ENCODE measurements at places on chromosomes 1 and 21.

- DNase-seq = no peak
Observed at GRCh38 chr1:170284951-170285350, 139.2 kb downstream of the NTMT2 start.

- DNase-seq = no peak
Observed at GRCh38 chr1:219173434-219173757, 282 bp upstream of the LYPLAL1 start.

GRCh38 chr1:156705918-156706656 lies 704 bp upstream of the CRABP2 start:
- DNase-seq = peak; percentile 53

DNA sequence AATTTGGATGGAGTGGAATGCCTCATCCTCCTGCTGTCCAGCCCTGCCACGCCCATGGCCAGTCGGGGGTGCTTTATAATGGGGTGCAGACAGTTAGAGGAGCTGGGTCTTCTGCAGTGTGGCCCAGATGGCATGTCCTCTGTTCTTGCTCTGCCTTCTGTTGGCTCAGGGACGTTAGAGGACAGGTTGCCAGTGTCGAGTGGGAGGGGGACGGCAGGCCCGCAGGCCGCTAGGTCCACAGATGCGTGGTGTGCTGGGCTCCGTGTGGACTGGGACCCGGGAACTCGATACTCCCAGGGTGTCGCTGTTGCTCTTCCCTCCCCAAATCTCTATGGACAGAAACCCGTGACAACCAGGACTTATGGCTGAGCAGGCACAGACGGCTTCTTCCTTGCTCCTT lies 33.3 kb downstream of the SIM2 start:
- DNase-seq = no peak

GRCh38 chr1:7127322-7128075 lies 342.2 kb downstream of the CAMTA1 start:
- no peak for DNase-seq

DNA sequence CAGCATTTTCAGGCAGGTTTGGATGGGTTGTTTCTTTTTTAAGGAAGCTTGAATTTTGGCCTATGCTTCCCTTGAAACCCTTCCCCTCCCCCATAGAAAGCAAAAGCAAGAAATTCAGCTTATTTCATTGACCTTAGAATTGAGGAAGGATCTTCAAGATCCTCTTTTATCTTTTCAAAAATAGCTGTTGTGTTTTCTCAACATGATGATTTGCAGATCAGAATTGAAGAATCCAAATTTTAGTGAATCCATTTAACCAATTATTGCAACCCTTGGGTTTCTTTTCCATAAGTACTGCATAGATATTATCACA lies 73.7 kb downstream of the LRRC8C start:
- no peak for DNase-seq

GRCh38 chr1:66652556-66652955 lies 99.7 kb upstream of the DYNLT5 start:
- no peak for DNase-seq

DNA sequence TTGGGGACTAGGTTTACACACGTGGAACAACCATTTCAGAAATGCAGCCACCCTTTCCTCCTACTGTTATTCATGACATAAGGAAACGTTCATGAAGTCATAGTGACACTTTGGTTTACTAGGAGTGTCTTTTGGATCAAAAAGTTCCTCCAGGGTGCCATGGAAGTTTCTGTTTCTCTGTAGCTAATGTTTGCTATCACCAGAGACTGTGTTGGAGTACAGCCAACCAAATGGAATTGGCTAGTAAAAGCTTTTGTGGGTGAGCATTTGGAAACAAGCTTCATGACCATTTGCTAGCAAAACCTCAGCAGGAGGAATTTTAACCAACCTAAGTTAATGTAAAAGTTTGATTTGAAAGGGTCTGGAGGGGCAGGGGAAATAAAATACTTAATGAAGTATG lies 43.9 kb upstream of the ADGRL2 start:
- DNase-seq = no peak

DNA sequence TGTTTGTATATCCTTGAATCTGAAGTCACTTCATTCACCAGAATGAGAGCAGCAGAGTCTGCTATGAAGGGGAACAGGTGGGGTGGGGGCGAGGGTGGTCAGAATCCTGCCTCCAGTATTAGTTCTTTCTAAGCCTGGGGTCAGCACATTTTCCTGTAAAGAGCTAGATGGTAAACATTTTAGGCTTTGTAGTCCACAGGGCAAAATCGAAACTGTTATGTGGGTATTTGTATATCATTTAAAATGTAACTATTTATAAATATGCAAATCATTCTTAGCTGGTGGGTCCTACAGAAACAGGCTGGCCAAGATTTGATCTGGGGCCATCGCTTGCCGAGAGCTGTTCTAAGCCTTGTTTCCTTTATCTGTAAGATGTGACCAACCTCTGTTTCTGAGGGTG lies 96.0 kb downstream of the IGSF21 start:
- no peak for DNase-seq

- no peak for DNase-seq
Observed at GRCh38 chr1:221327954-221328353, 413.9 kb downstream of the DUSP10 start.

DNA sequence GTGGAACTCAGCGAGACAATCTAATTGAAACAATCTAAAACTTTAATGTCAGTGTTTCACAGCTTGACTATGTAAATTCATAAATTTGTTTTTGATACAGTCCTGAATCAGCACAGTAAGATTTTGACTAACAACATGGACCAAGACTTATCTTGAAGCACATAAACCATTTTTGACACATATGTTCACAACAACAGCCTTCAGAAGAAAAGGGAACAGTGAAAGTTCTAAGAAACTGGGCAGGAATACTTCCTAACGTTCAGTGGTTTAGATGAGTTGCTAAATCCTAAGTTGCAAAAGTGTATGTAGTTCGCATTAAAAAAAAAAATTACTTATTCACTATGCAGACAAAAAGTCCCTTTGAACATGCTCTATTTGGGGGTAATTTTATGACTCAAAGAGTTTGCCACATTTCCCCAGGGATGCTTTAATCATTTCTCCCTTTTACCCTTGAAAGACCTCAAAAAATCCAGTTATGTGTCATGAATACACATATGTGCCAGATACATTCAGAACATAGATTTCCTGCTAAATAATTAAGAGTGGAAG lies 120.2 kb downstream of the MRPL39 start:
- DNase-seq = no peak

GRCh38 chr1:66607458-66607857 lies 73.5 kb downstream of the SGIP1 start:
- no peak for DNase-seq

DNA sequence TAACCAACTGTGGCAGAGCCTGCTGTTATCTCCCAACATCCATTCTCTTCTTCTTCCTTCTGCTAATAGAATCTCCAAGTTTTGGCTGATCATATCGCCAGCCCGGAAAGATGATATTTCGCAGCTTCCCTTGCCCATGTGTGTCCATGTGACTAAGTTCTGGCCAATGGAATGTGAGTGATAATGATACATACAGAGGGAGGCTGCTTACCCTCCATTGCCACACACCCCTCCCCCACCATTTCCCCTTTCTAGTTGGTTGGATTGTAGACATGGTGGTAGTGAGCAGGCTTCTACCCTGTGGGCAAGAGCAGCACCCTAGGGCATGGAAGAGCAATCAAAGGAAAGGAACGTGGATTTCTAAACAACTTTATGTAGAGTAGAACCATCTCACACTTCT lies 48.8 kb downstream of the SLC9C2 start:
- no peak for DNase-seq

GRCh38 chr1:159089184-159089791 lies 12.7 kb upstream of the AIM2 start:
- DNase-seq = no peak

DNA sequence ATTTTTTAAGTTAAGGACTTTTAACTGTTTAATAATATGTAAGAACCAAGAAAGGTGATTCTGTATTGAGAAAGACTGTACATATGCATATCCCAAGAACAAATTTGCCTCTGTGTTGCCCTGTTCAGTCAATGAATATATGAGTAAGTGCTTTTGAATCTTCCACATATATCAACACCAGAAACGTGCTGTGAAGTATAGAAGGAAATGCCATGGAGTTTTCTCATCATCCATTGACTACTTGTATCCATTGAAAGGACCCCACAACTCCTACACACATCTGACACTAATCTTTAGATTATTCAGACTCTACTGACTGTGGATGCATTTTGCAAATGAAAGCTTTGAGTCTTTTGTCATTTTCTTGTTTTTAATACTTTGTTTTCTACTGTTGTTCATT lies 366.9 kb downstream of the S1PR1 start:
- no peak for DNase-seq

DNA sequence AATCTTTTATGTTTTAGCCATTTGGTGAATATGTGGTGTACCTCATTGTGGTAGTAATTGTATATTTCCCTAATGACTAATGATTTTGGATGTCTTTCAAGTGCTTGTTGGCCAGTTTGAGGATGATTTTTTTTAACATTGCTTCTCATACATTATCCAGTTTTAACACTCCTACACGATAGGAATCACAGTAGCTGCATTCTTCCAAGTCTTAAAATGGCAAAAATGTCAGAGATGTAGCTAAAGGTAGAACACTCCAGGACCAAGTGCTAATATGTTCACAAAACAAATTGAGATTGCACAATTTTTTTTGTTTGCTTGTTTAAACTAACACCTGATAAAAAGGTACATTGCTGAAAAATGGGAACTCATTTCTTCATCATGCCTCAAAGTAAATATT lies 11.7 kb downstream of the USP25 start:
- DNase-seq = no peak

DNA sequence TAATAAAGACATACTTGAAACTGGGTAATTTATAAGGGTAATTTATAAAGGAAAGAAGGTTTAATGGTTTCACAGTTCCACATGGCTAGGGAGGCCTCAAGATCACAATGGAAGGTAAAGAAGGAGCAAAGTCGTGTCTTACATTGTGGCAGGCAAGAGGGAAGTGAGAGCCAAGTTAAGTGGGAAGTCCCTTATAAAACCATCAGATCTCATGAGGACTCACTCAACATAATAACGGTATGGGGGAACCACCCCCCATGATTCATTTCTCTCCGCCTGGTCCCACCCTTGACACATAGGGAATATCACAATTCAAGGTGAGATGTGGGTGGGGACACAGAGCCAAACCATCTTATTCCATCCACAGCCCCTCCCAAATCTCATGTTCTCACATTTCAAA lies 76.8 kb upstream of the ZNF678 start:
- no peak for DNase-seq

DNA sequence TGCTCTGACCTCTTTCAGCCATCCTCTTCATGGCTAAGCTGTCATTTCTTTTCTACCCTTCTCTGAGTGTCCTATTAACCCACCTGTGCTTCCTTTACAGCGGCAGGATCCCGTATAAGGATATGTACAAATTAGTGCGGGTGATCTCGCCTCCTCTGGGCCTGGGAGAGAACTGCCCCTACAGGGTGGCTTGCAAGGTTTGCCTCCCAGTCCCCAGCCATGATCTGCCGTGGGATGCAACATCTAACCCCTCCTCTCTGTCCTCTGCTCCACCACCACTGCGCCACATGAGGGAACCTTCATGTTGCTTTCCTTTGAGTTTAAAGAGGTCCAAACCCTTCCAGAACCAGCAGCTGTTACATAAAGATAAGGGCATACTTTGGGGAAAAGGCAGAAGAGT lies 282.2 kb downstream of the ZNF648 start:
- DNase-seq = no peak

DNA sequence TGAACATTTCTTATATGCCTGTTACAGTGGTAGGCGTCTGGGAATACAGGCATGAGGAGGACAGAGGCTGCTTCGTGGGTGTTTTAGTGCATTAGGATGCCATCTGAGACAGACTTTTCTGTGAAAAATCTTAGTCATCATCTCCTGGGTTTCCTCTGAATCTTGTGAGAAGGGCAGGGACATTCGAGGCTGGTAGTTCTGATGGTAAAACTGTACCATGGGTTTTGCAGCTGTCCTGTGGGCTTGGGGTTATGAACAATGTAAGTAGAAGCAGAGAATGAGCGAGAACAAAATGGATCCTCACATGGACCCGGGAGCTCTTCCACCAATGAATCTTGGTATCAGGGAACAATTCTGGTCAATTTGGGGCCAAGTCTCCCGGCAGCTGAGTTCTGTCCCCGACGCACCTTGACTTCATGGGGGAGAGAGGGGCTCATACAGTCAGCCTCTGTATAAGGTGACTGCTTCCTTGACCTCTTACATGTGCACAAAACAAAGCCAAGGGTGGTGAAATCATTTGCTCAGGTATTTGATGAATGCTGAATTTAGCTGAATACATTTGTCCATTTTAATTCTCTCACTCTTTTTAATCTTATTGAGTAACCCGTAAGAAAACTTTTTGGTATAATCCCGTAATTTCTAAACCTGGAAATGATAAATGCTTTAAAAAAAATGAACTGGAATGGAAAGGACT lies 63.6 kb upstream of the ERRFI1 start:
- no peak for DNase-seq

DNA sequence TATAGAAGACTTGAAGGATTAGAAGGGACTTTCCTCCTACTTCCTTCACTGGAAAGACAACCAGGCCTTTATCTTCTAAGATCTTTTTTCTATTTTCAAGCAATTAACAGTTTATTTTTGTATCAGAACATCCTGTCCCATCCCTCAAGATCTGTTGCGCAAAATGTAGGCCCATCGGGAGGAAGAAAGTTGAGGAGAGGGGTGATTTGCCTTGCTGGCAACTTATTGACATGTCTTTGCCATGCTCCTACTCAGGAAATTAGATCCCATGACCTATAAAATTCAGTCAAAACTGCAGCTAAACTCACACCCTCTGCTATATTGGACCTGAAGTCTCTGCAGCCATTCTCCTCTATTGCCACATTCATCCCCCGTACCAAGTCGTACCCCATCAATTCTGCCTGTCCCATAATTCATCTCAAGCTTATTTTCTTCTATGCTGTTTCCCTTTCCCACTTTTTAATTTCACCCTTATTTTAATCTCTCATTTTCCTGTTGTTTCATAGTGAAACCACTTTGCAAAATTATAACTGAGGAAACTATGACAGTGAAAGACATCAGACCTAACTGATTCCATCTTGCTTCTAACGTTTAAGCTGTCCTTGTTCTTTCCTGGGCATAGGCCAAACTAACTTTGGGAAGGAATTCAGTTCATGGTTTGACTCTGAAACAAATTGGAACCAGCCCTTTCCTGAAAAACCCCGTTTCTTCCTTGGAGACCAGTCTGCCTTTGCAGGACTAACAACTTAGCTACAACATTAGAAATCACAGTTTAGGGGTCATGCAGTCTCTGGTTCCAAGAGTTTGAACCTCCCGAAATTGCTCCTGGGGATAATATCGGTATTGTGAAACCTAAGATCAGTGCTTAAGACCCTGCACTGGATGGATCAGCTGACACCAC lies 195.7 kb upstream of the PTBP2 start:
- DNase-seq = no peak

DNA sequence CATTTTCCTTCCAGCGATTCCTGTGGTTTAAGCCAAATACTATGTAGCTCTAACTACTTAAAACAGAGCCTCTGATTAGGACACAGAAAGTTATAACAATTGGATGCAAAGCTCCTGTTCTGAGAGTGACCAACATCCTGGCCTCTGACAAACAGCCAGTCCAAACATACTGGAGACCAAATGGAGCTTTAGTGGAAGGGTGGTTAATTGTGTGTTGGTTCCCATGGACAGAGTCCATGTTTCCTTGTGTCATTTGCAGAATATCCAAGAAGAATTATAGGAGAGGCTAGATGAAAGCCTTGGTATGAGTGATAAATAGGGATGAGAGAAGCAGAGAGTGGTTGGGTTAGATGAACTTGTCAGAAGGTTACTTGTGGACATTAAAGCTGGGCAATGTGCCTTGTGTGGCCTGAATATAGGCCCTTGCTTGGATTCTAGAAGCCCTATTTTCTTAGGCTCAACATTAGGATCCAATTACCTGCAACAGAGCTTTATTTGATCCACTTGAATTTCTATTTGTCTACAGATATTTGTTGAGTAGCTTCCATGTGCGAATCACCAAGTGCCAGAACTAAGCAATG lies 180.5 kb upstream of the GORAB start:
- DNase-seq = no peak

Data from activated T-helper 1 cell treated with anti-CD3 and anti-CD28 coated beads, Interleukin-2, amount 50 U/mL, for 16 hours (primary cell).